ENCODE measurements at places on chromosomes 6 and 20.

DNA sequence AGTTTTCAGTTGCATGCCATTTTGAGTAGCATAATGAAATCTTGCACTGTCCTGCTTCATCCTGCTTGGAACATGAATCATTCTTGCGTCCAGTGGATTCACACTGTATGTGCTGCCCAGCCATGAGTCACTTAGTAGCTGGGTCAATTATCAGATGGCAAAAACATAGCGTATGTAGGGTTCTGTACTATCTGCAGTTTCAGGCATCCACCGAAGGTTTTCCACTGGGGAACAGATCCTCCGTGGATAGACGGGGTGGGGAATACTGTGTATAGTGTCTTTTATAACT, 61.4 kb downstream of the IL22RA2 start:
- no peak for DNase-seq

DNA sequence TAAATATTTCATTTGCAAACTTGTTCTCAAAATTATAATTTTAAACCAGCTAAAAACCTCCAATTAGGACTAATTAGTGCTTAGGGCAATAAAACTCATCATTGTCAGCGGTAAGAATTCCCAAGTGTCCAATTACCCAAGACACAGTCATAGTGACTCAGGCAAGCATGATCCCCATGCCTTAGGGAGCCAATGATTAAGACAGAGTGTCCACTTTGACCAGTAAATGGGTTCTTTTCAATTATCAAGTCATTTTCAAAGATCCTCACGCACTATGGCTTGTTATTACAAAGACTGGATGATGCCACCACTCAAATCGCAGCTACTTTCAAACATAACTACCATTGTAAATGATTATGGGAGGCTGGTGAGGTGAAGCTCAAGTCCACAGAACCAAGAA, 114.0 kb downstream of the BFSP1 start:
- no peak for DNase-seq

GRCh38 chr20:52624281-52624680, 347.9 kb upstream of the TSHZ2 start:
- DNase-seq: peak; percentile 41

DNA sequence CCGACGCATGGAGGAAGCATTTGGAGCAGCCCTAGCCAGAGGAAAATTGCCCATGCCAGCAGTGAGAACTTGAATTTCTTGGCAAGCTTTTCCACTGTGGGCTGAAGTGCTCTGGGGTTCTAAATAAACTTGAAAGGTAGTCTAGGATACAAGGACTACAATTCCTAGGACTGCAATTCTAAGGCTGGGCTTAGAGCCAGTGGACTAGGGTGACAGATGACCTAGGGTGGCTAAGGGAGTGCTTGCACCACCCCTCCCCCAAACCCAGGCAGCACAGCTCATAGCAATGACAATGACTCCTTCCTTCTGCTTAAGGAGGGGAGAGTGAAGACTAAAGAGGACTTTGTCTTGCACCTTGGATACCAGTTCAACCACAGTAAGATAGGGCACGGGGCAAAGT, 122.3 kb downstream of the THBS2 start:
- no peak for DNase-seq

DNA sequence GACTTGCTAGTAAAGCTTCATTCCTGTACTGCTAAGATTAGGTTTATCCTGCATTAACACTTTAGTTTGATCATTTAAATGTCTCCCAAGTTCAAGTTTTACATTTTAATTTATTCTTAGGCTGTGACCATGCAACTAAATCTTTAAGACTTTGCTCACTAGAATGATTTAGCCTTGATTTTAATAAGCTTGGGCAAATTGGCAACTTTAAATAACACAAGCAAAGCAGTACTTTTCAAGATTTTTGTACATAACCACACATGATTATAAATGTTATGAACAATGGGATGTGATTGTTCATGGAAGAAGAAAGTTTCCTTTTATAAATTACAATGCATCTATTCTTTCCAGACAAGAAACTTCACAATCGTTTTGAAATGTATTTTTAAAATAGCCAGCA, 948.0 kb upstream of the EPHA7 start:
- no peak for DNase-seq

- DNase-seq: no peak
Measured at GRCh38 chr20:36717657-36718056, 28.2 kb downstream of the NDRG3 start.

DNA sequence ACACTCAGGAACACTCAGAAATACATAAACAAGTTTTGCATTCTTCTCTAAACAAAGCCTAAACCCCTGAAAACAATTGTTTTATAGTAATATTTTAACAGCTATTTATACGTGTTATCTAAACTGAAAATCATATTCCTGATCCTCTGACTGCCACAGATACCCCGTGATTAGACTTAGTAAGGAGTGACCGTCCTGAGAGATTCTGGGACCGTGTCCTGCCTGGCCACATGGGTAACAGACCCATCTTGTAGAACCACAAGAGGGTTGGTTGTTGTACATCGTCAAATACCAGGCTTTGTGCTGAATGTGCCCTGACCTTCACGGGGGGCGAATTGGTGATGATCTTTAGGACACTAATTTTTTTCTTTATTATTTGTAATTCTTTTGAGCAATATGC, 214.4 kb downstream of the TMEM242 start:
- no peak for DNase-seq

GRCh38 chr20:64068386-64069208, 5.6 kb downstream of the TCEA2 start:
- DNase-seq: no peak

- no peak for DNase-seq
Measured at GRCh38 chr20:25285856-25286798, 38.2 kb downstream of the PYGB start.

- DNase-seq: no peak
Measured at GRCh38 chr20:50609438-50609989, 81.8 kb downstream of the RIPOR3 start.

GRCh38 chr20:36407199-36407733, 101.1 kb downstream of the DLGAP4 start:
- no peak for DNase-seq

DNA sequence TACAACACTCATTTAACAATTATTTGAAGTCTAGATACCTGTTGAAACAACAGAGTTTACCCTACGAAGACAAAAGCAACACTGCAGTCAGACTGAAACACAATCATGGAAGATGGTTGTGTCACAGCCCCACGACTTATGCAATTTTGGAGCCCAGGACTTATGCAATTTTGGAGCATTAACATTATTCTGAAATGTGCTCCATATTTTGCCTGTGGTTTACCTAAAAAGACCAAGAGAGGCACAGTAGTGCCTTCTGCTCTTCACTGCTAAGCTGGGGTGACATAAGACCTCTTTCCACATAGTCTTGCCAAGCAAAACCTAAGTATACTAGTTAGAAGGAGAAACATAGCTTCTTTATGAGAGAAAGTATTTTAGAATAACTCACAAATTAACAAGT, 216.5 kb downstream of the PTPRK start:
- DNase-seq: no peak

- no peak for DNase-seq
Measured at GRCh38 chr20:33609504-33609903, 52.6 kb upstream of the C20orf144 start.

DNA sequence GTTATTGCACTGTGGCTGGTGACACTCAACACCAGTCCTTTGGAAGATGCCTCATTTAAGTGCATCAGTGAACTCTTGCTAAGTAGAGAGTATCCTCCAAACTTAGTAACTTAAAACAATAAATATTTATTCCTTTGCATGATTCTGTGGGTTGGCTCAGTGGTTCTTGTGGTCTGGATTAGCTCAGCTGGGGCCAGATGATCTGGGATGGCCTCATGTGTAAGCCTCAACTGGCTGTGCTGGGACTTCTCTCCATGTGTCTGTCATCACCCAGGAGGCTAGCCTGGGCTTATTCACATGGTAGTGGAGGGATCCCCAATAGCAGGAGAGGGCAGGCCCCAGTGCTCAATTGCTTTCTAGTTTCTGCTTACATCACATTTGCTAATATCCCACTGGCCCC, 8.3 kb downstream of the LRRN4 start:
- DNase-seq: no peak

DNA sequence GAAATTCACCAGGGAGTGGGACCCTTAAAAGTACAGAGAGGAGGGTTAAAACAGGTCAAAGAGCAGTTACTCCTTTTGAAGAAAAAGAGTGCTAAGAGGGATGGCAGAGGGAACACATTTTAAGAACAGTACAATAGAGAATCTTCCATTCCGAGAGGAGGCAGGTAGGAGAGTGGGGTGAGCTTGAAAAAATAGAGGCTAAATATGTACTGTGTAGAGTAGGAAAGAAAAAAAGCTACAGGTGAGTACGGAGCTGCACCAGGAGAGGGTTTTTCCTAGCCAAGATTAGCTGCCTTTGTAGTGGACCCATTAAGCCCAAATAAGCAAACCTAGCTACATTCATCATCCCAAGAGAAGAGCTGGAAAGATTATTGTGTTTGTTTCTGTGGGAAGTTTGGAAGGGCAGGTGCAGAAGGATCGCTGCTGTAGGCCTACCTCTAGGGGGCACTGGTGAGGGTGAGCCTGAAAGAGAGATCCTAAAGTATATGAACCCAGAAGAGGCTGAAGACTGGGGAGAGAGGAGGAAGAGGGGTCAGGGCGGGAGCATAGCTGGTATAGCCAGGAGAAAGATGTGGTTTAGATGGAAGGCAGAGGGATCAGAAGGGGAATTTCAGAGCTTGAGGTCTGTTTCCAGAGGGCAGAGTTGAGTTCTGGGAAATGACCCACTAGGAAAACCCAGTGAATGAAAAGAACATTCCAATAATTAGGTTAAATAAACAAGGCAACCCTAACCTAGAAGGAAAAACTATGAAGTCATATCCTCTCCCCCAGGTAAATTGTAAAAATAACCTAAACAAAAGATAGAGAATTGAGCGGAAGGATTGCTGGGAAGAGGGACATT, 50.2 kb upstream of the HINT3 start:
- DNase-seq: peak; percentile 24

- DNase-seq: peak; percentile 8
Measured at GRCh38 chr6:153130515-153131036, 506 bp downstream of the RGS17 start.

GRCh38 chr20:19907326-19908056, 109.7 kb upstream of the NAA20 start:
- no peak for DNase-seq

GRCh38 chr20:16953858-16954257, 205.7 kb downstream of the OTOR start:
- no peak for DNase-seq
